ENCODE measurements at places on chromosomes 11 and 22. TPM values are rescaled to one million over a fixed set of nuclear protein-coding genes. Genes with fewer than 3 reads are reported as not detected.
A peak's percentile ranks its signal among the peaks of the same experiment; 100 is the strongest.

DNA sequence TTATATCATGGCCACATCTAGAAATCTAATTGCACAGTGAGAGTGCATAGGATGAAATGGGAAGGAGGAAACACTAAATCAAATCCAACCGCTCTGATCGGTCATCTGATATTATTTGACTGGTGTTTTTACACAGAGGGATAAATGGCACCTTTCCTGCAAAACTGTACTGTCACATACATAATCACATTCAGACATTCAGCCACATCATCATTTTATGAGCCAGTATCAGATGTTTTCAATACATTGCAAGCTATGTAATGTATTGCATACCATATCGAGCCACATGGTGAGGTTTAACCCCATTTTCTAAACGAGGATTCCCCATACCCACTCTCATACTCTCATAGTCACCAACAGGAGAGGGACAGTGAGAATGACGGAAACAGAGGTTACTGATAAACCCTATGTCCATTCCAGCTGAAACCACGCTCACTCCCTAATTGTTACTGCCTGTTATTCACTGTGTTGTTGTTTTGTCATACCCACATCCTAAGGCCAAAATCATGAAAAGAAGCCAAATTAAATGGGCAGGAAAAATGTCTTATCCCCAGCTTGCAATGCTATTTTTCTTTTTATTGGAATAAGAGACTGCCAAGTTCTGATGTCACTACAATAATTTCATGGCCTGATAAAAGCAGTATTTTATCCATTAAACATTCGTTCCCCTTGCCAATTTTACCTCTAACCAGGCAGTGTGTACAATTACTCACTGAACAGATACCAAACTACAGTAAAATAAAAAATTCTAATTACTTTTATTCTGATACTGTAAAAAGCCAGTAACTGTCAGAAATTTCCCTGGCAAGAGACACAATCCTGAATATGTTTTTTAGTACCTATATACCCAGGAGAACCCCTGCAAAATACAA is 9.0 kb downstream of the CDON start:
- DNase-seq: no peak

GRCh38 chr22:25718135-25718840 is 23.7 kb upstream of the MYO18B start:
- no peak for DNase-seq

- DNase-seq: peak; percentile 83
Observed at GRCh38 chr11:96341211-96342013, 1.6 kb downstream of the MAML2 start.

APOA5 gene
- not detected for total RNA-seq

FOLR1 gene
- not detected for total RNA-seq

Measured in aorta (tissue), 5 donors.